Activated CD4-positive, alpha-beta T cell treated with anti-CD3 and anti-CD28 coated beads, Interleukin-10, Interleukin-2, amounts not matched to agents 100 ng/mL and 50 ng/mL, durations not matched to agents 16 hours and 8 hours (primary cell): ENCODE measurements at places on chromosomes 6 and 20.
A peak's percentile ranks its signal among the peaks of the same experiment; 100 is the strongest.

GRCh38 chr6:98579079-98579478 is 255.3 kb upstream of the POU3F2 start:
- DNase-seq: no peak

- DNase-seq: peak; percentile 61
Observed at GRCh38 chr20:50516180-50516934, 6.2 kb downstream of the PTPN1 start.

DNA sequence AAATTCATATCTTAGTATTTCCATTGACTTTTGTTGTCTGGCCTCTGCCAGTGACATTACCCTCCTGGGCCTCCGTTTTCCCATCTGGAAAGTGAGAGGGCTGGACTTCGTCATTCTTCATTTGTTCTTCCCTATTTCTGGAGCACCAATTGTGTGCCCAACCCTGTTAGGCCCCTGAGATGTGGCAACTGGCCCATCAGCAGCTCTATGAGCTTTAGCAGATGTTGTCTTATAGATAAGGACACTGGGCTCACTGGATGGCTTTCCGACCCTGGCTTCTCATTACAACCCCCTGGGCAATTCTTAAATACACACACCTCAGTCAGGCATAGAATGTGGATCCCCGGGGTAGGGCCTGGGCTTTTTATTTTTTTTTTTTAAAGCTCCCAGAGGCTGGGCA is 14.7 kb downstream of the PABPC1L start:
- DNase-seq: no peak

DNA sequence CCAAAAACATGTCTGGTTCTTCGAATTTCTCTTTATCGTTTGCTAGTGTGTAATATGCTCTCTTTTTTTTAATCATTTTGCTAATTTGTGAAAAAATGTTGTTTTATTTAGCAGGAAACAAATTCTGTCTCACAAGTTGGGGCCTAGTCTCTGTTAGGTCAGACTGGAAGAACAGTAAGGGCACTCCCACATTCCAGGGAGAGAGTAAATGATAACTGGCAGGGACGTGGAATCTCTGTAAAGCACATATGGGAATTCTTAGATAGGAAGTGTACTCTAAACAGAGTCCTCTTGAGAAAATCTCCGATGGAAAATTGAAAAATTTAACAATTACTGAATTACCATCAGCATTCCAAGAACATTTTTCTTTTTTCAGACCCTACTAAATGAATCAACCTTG is 16.4 kb upstream of the CCDC28A start:
- DNase-seq: no peak

GRCh38 chr20:58791286-58791685 is 59.4 kb downstream of the GNAS-AS1 start:
- DNase-seq: no peak

GRCh38 chr20:16216227-16216913 is 356.9 kb downstream of the KIF16B start:
- DNase-seq: no peak

DNA sequence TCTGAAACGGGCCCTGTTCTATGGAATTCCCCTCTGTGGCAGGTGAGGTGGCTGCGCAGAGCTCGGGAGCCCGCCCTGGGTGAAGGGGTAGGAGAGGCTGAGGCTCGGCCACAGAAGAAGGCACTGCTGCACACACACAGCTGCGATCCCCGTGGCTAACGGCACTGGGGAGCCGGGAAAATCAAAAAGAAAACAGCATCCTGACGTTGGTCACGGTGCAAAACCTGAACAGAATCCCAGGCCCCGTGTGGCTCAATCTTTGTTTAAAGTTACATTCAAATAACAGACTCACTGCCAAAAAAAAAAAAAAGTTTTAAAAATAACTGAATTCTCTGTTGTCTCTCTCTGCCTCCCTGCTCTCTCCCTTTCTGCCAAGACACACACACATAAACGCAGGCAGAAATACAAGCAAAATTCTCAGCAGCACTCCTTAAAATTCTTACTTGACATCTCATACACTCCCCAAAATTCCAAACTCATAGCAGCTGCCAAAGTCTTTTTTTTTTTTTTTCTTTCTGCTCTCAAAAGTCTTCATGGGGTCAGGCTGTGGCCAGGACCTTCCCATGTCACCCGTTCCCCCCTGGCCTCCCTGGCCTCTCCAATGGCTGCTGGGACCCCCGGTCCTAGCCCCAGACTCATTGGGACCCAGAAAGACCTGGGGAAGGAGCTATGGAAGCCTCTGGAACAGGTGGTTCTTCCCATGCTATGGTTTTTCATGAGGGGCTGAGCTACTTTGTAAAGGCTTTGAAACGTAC is 248.8 kb downstream of the TTLL2 start:
- no peak for DNase-seq

DNA sequence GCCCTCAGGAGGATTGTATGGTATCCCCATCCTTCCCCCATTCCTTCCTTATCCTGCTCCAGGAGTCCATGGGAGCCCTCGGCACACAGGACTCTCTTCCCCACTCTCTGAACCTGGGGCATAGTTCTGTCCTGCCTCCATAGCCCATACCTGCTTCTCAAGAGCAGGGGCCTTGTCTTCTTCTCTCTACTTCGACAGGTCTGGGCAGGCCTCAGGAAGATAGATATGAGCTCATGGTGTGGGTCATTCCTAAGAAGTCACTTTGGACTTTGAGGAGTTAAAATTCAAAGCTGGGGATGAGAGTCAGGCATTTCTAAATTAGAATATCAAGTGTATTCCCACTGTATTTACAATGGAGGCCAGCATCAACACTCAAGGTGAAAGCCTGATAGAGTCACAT is 8.4 kb upstream of the ADA start:
- DNase-seq: no peak

DNA sequence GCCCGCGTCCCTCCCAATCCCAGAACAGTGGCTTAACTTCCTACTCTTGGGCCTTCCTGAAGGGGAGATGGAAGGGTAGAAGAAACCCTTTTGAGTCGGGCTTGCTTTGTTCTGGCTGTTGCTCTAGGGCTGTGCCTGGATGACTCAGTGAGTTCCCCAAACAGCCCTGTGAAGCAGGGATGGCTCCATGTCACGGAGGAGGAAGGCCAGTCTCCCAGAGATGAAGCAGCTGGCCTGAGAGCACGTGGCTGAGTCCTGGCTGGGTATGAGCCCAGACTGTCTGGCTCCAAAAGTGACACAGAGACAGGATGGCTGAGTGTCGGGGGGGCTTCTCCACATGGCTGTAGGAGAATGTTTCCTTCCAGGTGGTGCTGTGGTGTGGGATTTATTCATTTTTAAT is 4.6 kb downstream of the SYTL3 start:
- no peak for DNase-seq

- DNase-seq: no peak
Observed at GRCh38 chr20:47174456-47175243, 181.8 kb downstream of the ZMYND8 start.

DNA sequence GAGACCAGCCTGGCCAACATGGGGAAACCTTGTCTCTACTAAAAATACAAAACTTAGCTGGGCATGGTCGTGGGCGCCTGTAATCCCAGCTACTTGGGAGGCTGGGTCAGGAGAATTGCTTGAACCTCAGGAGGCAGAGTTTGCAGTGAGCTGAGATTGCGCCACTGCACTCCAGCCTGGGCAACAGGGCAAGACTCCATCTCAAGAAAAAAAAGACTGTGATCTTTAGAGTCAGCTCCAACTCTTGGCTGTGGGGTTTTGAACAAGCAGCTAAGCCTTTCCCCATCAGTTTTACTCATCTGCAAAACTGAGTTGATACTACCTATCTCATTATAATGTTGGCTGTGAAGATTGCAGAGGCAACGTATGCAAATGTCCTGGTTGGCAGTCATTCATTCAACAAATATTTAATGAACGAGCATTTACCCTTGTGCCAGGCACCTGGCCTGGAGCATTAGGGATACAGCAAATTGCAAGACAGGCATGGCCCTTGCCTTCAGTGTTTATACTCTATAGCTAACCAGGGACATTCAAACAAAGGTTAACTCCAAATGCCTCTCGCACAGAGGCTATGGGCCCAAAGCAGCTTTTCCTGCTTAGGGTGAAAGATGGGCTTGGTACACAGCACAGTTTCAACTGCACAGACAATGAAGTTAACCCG is 37.8 kb downstream of the ILRUN start:
- DNase-seq: no peak

- DNase-seq: no peak
Observed at GRCh38 chr20:50584687-50585086, 74.5 kb downstream of the PTPN1 start.

DNA sequence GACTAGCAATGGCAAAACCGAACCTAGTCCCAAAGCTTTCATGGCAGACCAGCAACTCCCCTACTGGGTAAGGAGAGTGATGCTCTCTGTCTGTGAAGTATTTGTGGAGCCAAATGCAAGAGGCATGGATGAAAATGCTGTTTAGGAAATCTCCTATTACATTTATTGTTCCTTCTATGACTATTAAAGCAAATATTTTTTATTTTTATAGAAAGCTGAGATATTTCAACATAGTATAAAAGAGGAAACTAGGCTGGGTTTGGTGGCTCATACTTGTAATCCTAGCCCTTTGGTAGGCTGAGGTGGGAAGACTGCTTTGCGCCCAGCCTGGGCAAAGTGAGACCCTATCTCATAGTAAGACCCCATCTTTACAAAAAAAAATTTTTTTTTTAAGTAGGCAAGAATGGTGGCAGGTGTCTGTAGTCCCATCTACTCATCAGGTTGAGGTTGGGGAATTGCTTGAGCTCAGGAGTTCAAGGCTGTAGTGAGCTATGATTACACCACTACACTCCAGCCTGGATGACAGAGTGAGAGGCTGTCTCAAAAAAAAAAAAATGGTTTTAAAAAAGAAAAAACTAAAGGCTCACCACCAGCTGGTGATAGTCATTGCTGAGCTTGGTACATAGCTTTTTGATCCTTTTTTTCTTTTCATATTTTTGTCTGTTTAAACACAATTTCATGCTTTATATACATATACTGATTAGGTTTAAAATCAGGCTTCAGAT is 11.3 kb downstream of the KDM1B start:
- no peak for DNase-seq

DNA sequence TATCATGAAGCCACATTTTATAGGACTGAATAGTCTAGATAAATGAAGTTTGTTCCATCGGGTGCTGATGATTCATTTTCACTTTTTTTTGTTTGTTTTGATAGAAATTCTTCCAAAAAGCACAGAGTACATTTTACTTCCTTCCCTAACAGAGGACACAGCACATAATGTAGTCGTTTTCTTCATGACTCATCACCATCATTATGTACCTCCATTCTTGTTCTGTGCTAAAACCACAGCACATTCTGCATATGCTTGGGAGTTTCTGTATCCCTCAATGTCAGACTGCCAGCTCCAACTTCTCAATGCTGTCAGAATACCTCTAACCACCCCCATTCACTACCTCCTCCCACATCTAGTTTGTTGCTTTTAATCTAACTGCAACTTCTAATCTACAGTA is 1004.9 kb upstream of the ADGRB3 start:
- DNase-seq: no peak

DNA sequence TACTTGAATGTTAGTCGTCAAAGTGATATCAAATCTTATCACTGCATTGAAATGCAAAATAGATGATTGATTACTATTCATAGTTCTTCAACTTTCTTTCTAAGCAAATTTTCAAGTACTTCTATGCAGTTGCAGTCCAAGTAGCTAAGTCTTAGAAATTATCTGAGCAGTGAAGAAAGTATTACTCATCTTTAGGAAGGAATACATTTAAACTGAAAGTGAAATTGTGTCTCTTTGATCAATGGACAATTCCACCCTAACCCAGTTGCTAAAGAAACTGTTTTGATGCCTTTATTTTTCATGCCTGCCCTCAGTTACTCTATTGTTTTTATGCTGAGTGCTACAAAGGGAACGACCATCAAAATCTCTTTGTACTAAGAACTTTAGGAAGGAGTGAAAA is 337.4 kb downstream of the GRIK2 start:
- no peak for DNase-seq

DNA sequence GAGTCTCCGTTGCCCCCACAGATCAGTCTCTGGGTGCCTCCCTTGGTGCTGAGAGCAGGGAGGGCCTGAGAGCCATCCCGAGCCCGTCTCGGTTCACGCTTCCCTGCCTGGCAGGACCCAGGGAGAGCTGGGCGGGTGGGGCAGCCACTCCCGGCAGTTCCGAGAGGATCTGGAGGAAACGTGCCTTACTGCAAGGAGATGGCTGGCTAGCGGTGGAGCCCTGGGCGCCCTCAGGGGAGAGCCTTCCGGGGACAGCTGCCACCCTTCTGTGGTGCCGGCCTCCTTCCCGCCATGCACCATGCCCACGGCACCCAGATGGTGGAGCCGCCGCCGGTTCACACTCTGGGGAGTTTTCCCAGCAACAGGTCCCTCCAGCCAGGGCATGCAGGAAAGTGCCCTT is 45.8 kb upstream of the SLCO4A1 start:
- no peak for DNase-seq

GRCh38 chr6:2221726-2222274 is 23.6 kb downstream of the GMDS start:
- DNase-seq: peak; percentile 13
